ENCODE measurements at places on chromosomes 5 and 9.

- no peak for DNase-seq
Measured at GRCh38 chr9:8265281-8265680, 465.7 kb upstream of the DMAC1 start.

DNA sequence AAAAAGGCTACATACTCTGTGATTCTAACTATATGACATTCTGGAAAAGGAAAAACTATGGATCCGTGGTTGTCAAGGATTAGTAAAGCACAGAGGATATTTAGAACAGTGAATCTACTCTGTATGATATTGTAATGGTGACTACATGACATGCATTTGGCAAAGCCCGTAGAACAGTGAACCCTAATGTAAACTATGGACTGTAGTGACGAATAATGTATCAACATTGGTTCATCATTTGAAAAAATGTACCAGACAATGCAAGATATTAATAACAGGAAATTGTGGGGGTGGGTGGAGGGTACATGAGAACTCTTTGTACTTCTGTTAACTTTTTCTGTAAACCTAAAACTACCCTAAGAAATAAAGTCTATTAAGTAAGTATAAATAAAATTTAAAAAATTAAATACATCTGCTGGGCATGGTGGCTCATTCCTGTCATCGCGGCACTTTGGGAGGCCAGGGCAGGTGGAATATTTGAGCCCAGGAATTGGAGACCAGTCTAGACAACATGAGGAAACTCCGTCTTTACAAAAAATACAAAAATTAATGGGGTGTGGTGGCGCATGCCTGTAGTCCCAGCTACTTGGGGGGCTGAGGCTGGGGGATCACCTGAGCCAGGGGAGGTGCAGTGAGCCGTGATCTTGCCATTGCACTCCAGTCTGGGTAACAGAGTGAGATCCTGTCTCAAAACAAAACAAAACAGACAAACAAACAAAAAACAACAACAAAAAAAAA lies 101.7 kb upstream of the TBC1D2 start:
- DNase-seq, result no peak

DNA sequence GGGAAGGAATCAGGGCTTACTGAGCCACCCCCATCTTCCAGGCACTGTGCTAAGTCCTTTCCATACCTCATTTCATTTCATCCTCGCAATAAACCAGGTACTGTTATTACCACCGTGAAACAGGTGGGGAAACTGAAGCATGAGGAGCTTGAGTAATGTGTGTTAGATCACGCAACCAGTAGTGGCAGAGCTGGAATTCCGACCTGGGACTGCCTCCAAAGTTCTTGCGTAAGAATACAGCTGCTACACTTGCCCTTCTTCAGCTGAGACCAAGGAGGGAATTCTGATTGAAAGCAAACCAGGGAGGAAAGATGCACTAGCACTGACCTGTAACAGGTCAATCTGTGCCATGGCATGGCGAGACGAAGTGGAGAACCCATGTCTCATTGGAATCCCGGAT lies 113.4 kb upstream of the MSX2 start:
- DNase-seq, result no peak

GRCh38 chr5:172901012-172901780 lies 58.0 kb upstream of the RPL26L1 start:
- DNase-seq, result no peak

DNA sequence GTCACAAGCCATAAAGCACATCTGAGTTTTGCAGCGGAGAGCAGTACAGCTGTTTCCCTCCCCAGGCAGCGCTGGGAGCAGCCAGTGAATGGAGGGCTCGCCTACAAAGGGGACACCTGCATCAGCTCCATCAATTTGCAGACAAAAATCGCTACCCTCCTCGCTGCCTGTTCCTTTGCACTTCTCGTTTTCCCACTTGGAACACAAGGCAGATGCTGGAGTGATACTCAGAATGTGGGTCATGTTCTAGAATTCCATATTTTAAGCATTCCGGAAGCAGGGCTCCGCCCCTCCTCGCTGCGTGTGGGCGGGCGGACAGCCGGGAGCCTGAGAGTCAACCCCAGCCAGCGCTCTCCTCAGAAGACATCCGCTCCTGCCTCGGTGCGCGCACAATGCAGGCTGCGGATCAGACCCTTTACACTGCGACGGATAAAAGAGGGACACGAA lies 92.1 kb downstream of the LMNB1 start:
- DNase-seq, result peak; percentile 38

DNA sequence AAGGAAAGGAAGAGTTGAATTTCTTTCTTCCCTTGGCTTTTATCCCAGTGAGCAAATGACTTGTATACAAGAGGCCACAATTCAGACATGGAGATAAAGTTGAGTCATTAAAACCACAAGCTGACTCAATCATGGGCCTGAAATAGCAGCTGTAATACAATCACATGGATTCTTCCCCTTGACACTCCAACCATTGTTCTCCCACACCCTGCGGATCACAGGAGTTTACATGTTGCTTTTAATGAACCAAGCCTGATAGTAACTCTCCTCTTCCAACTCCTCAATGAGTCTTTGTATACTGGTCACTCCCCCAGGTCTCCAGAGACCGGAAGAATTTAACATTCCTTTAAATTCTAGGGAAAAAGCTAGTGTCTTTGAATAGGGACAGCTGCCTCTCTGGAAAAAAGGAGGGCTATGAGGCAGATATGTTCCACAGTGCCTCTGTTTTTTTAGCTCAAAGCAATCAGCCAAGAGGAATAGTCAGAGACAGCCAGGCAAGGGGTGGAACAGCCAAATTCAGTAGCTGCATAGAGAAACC lies 32.4 kb downstream of the PCDHGC5 start:
- no peak for DNase-seq

- DNase-seq, result no peak
Measured at GRCh38 chr5:158485047-158485446, 614.7 kb downstream of the EBF1 start.

DNA sequence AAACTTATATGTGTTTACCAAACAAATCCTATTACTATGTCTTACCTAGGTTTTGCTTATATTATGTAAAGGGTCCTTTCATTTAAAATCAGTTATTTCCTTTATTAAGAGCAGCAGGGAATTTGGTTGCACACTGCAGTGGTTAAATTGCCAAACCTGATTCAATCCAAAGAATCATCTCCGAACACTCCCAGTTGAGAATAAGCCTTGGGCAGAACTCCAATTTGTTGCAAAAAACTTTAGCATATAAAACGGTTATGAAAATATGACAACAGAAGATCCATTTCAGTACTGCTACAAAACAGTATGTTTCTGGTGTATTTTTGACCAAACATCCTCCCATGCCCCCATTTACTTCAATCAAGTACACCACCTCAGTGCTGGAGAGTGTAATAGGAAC lies 587.0 kb upstream of the GRAMD2B start:
- no peak for DNase-seq

DNA sequence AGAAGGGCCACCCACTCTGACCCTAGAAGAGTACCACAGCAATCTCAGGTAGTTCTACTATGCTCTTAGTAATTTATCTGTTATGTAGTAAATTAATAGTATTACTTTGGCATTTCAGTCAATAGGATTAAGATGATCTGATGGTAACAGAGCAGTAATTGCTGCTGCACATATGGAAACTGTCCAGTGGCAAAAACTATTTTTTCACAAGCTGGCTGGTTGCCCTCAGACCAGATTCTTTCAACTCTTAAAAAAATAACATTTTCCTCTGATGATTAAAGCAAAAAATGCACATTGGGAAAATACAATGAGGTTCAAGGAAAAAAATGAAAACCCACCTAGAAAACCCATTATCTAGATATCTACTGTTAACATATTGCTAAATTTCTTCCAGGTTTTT lies 19.7 kb downstream of the GLRA1 start:
- no peak for DNase-seq

DNA sequence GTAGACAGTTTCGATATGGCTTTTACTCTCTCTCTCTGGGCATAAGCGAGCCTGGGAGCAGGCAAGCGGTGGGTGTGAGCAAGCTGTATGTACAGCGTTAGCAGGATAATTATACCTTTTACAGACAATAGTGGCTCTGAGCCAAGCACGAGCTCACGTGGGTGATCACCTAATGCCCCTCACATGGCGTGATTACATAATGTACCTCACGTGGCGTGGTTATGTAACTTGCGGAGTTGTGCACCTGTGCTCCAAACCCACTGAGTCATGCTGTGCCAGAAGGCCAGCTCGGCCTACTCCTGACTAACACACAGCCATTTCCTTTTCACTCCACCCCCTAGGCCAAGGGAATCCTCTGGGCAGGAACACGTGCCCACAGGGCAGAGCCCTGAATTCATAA lies 797.2 kb downstream of the EFNA5 start:
- no peak for DNase-seq

DNA sequence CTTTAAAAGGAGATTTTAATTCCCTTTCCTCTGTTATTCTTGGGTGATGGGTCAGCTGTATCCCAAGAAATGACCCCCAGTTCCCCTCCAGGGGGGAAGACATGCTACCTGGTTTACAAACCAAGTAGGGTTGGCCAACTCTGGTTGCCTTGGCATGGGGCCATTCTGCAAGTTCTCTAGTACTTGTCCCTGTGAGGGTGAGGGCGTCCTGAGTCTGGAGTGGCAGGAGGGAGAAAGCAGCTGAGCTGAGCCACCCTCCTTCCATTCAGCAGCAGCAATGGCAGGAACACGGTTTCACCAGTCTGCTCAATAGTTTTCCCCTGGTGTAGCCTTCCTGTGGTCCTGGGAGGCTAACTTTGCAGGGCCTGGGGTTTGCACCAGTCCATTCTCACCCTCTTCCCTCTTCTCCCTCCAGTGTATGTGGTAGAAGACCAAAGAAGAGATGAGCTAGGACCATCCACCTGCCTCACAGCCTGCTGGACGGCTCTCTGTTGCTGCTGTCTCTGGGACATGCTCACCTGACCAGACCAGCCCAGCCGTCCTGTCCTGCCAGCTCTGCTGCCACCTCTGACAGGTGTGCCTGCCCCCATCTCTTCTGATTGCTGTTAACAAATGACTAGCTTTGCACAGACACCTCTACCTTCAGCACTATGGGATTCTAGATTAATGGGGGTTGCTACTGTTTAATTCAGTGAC lies 59.9 kb downstream of the PFDN1 start:
- no peak for DNase-seq

DNA sequence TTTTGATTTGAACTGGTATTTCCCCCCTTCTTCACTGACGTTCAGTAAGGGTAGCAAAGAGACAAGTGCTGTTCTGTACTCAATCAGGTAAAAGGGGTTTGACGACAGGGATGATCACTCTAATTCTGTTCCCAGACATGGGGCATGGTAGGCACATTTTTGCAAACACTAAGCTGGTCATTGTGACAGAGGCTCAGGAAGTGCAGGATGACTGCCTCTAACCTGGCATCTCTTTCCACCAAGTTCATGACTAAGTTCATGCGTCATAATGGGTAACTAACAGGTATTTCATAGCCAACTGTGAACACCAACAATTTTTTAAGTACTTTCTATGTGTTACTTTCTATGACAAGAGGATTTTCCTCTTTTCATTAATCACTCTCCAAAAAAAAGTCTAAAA lies 166.5 kb downstream of the MAPKAP1 start:
- DNase-seq, result no peak

DNA sequence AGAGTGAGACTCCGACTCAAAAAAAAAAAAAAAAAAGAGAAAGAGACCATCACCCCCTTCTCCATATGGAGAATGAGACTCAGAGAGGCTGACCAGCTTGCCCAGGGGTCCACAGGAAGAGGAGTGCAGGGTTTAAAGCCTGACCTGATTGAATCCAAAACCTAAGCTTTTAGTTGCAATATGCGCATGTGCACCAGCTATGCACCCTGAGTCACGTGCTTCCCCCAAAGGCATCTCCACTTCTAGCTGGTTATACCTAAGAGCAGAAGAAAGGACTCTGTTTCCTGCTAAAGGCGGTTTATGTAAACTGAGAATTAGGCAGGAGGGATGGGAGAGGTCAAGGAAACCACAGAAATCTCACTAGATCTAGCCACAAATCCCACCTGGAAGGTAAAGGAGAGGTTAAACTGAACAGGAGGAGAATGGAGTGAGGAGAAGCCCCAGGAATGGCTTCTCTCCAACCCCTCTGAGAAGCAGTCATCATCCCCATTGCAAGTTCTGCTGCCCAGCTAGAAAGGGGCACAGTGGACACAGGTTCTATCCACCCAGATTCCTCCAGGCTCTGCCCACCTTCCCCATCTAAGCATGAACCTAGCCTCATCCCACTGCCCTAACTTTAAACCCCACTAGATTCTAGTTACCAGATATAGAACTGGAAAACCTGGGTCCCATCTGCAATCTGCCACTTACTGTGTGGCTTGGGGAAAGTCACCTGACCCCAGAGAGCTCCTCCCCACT lies 171.3 kb downstream of the ACTL7B start:
- no peak for DNase-seq

GRCh38 chr5:72955143-72955767 lies 586 bp upstream of the FCHO2 start:
- no peak for DNase-seq

GRCh38 chr5:38164776-38165399 lies 93.5 kb upstream of the EGFLAM start:
- DNase-seq, result no peak

GRCh38 chr5:179454356-179454755 lies 96.0 kb upstream of the RUFY1 start:
- DNase-seq, result no peak

DNA sequence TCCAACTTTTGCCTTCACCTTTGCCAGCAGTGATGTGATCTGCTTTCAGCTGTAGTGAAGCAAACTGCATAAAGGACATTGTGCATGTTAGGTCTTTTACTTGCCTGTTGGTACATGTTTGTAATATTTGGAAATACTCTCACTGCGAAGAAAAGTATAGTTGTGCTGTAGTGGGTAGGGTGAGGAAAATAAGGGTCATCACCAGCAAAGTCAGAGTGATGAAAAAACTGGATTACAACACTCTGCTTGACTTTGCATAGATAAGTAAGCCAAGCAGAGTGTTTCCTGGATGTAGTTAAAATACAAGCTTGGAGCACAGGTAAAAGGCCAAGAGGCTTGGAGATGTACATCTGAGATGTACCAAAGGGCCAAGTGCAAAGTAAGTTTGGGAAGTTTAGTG lies 16.7 kb downstream of the TGFBR1 start:
- DNase-seq, result no peak

DNA sequence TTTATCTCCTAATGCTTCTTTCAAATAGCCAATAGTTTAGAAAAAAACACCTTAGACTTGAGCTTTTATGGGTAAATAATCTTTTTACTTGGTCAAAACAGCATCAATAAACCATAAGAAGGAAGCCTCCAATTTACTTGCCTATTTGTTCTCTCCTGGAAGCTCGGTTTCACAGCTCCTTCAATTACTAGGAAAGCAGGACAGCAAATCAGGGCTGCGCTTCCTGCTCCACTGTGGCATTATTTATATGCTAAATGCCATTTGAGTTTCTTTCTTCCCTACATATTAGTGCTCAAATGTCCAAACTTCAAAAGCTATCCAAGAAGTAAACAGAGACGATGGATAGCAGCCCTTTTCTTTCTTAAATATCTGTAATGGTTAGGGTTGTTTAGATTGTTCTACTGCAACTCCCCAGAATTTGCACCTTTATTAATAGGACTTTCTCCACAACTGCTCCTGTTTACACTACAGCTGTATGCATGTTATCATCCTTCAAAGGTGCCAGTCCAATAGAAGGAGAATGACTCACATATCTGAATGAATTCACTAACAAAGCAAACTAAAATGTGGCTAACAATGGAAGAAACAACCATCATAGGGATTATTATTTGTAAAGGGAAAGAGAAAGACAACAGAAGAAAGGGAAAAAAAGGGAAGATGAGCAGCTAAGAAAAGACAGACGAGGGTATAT lies 58.7 kb downstream of the MED27 start:
- no peak for DNase-seq
